ENCODE measurements at places on chromosomes 1 and 21.

DNA sequence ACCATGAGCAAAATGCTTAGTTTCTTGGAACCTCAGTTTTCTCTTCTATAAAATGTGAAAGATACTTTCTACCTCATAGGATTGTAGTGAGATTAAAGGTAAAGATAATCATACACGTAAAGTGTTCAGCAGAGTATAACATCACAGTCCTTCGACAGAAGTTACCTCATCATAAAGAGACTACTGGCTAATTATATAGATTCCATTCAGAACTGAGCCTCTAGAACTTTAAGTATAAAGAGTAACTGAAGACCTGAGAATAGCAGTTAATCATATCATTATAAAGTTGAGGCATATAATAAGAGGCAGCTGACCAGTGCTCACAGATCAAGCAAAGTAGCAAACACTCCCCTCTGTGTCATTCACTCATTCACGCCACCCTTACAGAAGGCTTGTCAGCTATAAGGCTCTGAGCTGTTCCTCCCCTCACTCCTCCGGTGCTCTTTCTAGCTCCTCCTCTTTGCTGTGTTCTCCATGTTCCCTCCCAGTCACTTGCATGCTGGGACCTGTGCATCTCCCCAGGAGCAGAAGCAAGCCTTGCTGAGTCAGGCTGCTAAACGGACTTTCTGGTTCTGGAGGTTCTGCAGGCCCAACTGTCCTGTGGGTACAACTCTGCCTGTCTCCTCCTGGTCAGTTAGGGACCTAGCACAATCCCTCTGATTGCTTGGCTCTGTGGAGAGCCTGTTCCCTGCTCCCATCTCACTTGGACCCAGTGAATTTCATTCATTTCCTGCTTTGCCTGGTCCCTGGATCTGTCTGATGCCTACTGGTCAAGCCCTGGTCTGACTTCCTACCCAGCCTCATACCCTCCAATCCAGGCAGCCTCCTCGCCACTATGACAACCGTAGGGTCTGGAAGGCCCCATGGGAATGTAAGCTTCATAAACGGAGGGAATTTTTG, 28.3 kb upstream of the LY9 start:
- DNase-seq = no peak

DNA sequence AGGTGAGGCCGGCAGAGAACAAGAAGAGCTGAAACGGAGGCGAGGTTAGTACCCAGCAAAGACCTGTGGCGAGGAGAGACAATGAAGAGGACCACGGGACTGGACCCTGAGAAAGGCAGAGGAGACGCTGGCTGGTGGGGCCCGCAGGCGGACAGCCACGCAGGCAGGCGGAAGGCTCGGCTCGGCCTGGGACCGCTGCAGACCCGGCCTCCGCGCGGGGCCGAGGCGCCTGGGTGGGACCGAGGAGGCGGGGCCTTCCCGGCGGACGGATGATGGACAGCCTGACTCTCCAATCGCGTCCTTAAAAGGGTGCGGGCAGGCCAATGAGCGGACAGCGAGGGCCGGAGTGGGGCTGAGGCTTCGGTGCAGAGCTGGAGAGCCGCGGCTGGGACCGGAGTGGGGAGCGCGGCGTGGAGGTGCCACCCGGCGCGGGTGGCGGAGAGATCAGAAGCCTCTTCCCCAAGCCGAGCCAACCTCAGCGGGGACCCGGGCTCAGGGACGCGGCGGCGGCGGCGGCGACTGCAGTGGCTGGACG, at the start of gene MPZL1:
Gene MPZL1 (plus strand): TSS at position 366 of the 535 bp plus-strand sequence. CDS start 170 bp downstream, outside the sequence.
- peak; percentile 75 for DNase-seq

DNA sequence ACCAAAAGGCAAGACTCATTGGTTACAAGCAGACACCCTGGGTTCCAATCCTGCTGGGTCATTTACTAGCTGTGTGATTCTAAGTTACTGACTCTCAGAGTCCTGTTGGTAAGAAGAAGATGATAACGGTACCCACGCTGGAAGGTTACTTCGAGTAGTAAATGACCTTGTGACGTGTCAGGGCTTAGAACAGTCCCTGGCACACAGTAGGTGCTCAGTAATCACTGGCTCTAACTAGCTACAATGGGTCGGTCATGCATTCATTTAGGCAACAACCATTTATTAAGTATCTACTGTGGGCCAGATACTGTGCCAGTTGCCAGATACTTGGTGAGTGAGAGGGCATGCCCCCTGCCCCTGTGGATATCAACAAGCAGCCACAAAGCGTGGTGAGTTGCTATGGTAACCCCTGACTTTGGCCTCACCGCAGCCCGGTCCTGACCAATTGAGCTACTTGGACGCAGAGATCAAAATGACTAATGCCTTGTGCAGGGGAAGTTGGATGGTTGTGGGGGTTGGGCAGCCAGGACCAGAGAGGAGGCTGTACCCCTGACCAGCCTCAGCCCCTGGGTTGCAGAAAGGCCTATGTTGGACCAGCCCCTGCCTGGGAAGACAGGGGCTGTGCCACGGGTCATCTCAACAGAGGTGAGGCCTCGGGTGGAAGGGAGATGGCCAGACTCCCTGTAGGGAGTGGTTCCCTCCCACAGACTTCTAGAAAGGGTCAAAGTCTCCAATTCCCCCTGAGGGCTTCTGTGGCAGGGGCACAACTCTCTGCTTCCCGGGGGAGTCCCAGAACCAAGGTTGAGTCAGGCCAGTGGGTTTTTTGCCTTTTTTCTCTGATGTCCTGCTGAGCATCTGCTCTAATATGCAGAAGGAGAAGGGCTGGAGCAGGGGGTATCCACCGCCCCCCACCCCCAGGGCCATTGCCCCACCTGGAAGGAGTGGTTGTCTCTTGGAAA, 16.0 kb downstream of the DHRS3 start:
- DNase-seq = no peak

DNA sequence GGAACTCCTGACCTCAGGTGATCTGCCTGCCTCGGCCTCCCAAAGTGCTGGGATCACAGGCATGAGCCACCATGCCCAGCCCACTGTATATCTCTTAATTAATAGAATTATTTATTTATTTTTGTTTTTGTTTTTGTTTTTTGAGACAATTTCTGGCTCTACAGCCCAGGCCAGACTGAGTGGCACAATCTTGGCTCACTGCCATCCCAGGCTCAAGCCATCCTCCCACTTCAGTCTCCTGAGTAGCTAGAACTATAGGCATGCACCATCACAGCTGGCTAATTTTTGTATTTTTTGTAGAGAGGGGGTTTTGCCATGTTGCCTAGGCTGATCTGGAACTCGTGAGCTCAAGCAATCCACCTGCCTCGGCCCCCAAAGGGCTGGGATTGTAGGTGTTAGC, 15.7 kb upstream of the WDTC1 start:
- no peak for DNase-seq

DNA sequence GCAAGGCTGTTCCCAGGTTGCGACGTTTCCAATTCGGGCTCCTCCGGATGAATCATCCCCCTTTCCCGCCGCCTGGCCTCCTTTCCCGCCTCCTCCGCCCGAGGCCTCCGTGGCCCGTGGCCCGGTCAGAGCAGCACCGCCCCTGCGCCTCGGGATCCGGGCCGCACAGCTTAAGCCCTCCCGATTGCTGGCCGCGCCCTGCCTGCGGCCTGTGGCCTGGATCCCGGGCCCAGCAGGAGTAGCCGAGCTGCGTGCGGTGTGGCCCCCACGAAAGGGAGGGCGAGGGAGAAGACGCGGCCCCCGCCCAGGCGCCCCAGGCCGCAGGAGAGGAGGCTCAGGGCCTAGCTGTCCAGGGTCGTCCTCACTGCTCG, 1.0 kb downstream of the TMEM200B start:
- DNase-seq = no peak
